Nasal cavity respiratory epithelium epithelial cell of viscerocranial mucosa (primary cell): ENCODE measurements at places on chromosomes 4 and X. TPM values are rescaled to one million over a fixed set of nuclear protein-coding genes. Genes with fewer than 3 reads are reported as not detected.

RNF150 gene
- 0.36 and 0.68 TPM in 2 replicates for total RNA-seq

CEP135 gene
- 3.4 and 6.5 TPM in 2 replicates for total RNA-seq

SPARCL1 gene
- total RNA-seq, result 0.07 TPM in 1 of 2 replicates, not detected in the other

SLC9B1 gene
- total RNA-seq, result 0.14 and 1.4 TPM in 2 replicates

CLCN5 gene
- 12.0 and 13.7 TPM in 2 replicates for total RNA-seq

MAGEA2 gene
- total RNA-seq, result not detected in 2 replicates

WDR1 gene
- 320 and 323 TPM in 2 replicates for total RNA-seq

IBSP gene
- total RNA-seq, result not detected in 2 replicates

GLOD5 gene
- not detected in 2 replicates for total RNA-seq

NHS gene
- 2.1 and 3.4 TPM in 2 replicates for total RNA-seq
